ENCODE measurements at places on chromosomes 2 and 18.

GRCh38 chr2:138596403-138596802 lies 94.8 kb downstream of the SPOPL start:
- DNase-seq = peak; percentile 11

DNA sequence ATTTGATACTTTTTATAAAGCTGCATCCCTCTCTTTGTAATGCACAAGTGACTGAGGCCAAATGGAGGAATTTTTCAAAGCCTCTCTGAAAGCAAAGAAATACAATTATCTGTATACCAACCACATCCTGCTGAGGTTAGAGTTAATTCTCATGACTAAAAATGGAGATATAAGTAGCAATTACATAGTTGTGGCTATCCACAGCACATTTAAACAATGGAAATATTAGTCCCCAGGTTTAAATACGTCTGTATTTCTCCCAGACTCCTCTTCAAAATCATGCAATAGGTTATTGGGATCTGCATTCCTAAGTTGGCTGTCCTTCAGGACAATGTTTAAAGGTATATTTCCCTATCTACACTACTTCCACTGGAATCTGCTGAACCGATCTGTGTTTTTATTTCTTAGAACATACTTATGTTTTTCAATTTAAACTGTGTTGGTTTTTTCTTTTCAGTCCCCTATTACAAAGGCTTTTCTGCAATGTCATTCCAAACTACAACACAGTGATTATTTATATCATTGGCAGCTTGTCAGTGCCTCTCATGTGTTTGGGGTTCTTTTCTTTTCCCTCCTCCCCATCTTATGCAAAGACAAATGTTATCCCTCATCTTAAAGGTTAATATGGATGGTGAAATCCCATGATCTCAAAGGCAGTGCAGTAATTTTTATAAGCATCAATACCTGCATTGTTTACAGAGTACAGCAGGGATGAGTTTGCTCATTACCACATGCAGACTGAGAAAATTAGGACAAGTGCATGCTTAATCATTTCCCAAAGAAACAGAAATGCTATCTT lies 134.8 kb upstream of the FSHR start:
- DNase-seq = no peak

GRCh38 chr18:70046207-70046606 lies 98.5 kb upstream of the CD226 start:
- DNase-seq = no peak

DNA sequence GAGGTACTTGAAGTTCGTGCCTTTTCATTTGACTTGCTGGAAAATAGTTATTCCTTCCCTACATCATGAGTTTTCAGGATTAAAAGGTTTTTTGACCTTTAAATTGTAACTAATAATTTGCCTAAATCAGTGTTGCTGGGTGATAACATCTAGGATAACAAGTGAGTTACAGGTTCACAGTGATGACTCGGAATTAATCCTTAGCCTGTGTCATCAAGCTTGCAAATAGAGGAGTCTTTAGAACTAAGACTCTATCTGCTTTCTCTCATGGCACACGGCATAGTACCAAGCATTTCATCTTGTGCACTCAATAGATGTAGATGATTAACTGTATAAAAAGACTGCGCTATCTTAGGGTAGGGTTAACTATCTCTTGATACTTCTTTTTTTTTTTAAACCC lies 79.5 kb downstream of the CAMKMT start:
- DNase-seq = no peak

DNA sequence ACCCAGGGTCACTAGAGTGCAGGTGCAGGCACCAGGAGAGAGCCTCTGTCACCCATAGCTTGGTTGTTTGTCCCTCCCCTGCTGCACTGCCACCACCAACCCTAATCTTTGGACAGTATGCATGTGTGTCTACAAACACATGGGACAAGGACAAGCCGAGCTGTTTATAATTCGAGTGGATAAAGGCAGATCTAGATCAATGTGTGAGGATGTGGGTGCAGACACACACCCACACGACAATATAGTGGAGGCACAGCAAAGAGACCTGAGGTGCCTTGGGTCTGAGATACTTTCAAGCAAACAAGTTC lies 199.2 kb downstream of the TNS1 start:
- DNase-seq = no peak
